Uterus (tissue), 4 donors: ENCODE measurements at places on chromosomes 1 and 21. TPM values are rescaled to one million over a fixed set of nuclear protein-coding genes. Genes with fewer than 3 reads are reported as not detected.

GRCh38 chr1:155678027-155678426, 10.5 kb downstream of the YY1AP1 start:
- DNase-seq = no peak

GRCh38 chr1:160667896-160668295, 21.1 kb upstream of the SLAMF1 start:
- DNase-seq = no peak

DNA sequence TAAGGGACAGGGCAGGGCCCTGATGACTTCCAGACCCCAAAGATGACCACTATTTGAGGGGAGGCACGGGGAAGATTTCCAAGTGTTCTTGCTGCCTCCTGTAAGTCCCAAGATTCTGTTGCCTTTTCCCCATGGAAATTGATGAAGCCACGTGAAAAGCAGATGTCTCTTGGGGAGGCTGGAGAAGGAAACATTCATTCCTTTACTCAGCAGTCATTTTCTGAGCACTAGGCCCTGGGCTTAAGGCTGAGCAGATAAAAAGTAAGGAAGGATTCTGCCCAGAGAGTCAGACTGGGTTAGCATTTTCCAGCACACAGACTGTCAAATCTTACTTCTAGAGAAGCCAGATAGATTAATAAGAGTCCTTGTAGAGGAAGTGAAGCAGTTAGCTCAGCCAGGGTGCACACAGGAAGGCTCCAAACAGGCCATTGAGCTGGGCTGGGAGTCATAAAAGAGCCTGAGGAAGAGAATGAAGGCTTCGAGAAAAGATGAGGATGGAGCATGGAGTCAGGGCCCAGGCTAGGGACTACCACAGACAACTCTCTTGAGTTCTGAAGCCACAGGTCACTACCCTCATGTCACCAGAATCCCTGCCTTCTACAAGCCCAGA, 10.1 kb downstream of the EXTL1 start:
- no peak for DNase-seq

GRCh38 chr1:100912019-100912418, 16.1 kb downstream of the SLC30A7 start:
- DNase-seq = no peak

The HORMAD1 gene
- total RNA-seq = not detected

DNA sequence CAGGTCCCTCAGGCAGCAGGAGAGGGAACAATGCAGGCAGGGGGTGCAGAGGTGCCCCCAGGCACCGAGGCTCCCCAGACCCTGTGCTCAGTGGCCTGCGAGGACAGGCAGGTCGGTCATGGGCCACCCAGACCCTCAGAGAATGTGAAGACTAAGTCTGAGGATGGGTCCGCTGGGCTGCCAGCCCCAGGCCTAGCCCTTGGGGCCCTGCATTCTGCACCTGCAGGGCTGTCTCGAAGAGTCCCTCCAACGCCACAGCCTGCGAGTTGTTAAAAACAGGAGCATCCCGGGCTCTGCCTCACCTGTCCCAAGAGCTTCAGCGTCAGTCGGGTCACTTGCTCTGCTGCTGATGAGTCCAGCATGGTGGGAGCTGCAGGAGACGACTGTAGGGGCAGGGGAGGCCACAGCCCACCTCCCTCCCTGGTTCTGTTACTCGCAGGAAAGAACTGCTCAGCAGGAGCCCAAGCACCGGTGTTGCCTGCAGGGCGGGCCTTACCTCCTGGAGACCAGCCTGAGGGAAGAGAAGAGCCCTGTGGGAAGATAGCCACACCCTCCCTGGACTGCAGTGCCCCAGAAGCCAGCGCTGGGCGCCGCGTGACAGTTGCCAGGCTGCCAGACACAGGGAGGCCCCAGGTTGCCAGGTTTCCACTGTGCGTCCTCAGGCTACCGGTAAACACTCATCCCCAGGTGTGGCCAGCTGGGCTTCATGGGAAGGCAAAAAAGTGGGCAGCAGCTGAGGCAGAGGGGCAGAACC, 5.8 kb downstream of the C21orf58 start:
- no peak for DNase-seq

GRCh38 chr21:26047279-26047967, 123.1 kb downstream of the APP start:
- no peak for DNase-seq

GRCh38 chr1:35945327-35945726, 14.4 kb downstream of the AGO3 start:
- no peak for DNase-seq

DNA sequence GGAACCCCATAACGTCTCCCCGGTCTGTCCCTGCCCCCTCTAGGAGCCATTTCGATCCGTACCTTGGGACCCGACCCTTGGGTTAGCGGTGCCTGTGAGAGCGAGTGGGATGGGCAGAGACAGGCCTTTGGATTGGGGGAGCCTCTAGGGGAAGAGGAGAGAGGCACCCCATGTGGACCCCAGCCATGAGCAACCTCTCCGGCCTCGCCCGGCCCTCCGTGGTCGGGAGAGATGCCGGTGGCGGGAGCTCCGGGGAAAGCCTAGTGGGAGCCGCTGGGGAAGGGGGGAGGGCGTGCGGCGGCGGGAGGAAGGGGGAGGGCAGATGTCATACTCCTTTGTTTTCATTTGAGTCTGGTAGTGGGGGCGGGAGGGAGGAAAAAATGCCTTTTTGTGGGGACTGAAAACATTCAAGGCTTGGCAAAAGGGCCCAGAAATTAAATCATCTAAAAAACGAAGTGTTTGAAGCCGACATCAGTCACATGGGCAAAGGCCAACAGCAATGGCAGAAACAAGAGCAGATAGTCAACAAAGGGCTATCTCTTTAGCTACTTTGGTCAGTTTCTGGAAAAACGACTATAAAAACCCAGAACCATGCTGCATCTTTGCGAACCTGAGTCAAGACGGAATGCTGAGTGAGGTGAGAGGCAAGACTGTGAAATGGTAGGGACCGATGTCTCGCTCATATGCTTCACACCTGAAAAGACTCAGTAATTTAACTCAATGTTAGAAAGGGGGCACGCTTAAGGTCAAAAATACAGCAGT, 758 bp downstream of the PTBP2 start:
- peak; percentile 62 for DNase-seq

The WDR77 gene
- 0.59 TPM for total RNA-seq

The CLSTN1 gene
- 46.8 TPM for total RNA-seq

The HMGCS2 gene
- total RNA-seq = not detected

GRCh38 chr1:193606035-193606434, 419.6 kb upstream of the B3GALT2 start:
- DNase-seq = no peak
